ENCODE measurements at places on chromosomes 16 and 17. TPM values are rescaled to one million over a fixed set of nuclear protein-coding genes. Genes with fewer than 3 reads are reported as not detected.

GRCh38 chr16:81319221-81319912 lies 4.6 kb downstream of the GAN start:
- no peak for DNase-seq

- DNase-seq: peak; percentile 96
Observed at GRCh38 chr17:41647940-41648410, 23.6 kb upstream of the KRT17 start.

- DNase-seq: no peak
Observed at GRCh38 chr16:49854188-49854795, 1.6 kb downstream of the ZNF423 start.

- no peak for DNase-seq
Observed at GRCh38 chr16:17460890-17461289, 9.9 kb downstream of the XYLT1 start.

GRCh38 chr16:80260906-80261311 lies 279.9 kb upstream of the DYNLRB2 start:
- DNase-seq: no peak

CORO1A gene
- 56.2 TPM for total RNA-seq

SMPD3 gene
- total RNA-seq: 0.58 TPM

NPIPB6 gene
- 4.7 TPM for total RNA-seq

HEATR9 gene
- not detected for total RNA-seq

CHST4 gene
- 0.26 TPM for total RNA-seq

Data from mesenteric fat pad (tissue), 1 donor.